Retinal pigment epithelial cell (primary cell): ENCODE measurements at places on chromosomes 5 and 9.

GRCh38 chr9:113858282-113858681 lies 17.8 kb upstream of the ZNF618 start:
- no peak for DNase-seq

DNA sequence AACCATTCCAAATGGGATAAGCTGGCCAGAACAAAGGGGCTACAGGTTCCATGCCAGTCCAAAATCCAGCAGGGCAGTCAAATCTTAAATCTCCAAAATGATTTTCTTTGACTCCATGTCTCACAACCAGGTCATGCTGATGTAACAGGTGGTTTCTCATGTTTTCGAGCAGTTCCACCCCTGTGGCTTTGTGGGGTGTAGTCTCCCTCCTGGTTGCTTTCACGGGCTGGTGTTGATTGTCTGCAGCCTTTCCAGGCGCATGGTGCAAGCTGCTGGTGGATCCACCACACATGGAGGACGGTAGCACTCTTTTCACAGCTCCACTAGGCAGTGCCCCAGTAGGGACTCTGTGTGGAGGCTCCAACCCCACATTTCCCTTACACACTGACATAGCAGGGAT lies 425.5 kb upstream of the FTMT start:
- DNase-seq = no peak

DNA sequence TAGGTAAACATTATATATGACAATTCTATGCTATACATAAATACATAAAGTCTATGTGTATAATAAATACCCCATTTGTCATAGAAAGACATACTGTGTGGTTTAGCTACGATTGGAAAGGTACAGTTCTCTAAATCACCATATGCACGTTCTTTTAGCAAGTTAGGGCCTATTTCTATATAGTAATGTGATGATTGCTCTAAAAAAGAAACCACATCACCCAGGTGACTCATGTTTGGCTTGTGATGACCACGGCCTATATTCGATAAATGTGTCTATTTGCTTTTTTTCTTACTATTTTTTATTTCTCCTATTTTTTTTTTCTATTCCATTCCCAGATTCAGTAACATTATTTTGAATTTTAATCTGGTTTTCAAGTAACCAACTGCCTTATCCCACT lies 34.7 kb downstream of the RETREG1 start:
- no peak for DNase-seq

GRCh38 chr9:123225374-123225813 lies 43.0 kb downstream of the STRBP start:
- DNase-seq = no peak

DNA sequence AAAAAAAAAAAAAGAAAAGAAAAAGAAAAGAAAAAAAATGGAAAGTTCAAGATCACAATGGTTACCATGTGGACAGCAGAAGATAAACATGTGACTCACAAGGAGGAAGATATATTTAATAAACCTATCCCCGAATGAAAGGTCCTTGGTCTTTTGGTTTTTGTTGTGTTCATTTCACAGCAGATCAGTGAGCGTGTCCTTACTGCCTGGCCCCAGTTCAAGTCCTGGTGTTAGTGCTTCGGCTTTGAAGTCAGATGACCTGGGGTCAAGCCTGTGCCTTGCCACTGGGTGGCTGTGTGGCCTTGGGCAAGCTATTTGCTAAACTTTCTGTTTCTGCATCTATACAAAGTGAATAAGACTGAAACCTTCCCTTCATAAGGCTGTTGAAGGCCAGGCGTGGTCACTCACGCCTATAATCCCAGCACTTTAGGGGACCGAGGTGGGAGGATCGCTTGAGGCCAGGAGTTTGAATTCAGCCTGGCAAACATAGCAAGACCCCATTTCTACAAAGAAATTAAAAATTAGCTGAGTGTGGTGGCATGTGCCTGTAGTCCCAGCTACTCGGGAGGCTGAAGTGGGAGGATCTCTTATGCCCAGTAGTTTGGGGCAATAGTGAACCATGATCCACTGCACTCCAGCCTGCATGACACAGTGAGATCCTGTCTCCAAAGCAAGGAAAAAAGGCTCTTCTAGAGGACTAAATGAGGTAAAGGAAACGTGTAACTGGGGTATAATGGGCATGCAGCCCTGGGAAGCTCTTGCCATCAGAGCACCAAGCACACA lies 94.5 kb upstream of the SPATA31D4 start:
- no peak for DNase-seq
